NCI-H187 treated with DMSO at 0.1 percent for 48 hours (cell line): ENCODE measurements at places on chromosomes 13 and 19.

DNA sequence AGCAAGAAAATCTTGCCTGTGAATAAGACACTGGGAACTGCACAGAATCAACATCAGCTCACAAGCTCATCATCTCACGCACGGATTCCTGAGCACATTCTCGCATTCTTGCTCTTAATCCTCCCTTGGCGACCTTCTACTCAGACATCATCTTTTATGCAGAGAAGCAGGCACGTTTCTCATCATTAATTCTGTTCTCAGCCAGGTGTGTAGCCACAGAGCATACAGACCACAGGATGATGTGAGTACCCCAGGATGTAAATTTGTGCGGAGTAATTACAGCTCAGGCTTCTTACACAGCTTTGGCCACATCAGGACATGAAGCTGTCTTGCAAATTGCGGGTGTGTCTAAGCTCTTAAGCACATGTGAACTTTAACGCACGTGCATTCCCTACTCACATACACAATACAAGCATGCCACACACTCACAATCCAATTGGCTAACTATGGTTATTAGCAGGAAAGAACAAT lies 36.5 kb upstream of the SACS start:
- DNase-seq = no peak

- DNase-seq = no peak
Observed at GRCh38 chr19:57282011-57282643, 1.8 kb downstream of the ZNF460 start.

GRCh38 chr19:39296055-39296645 lies at the start of gene IFNL1:
Gene IFNL1, plus strand, starts transcription at chr19:39296407. Its CDS starts 15 bp downstream, at chr19:39296422.
- DNase-seq = no peak

DNA sequence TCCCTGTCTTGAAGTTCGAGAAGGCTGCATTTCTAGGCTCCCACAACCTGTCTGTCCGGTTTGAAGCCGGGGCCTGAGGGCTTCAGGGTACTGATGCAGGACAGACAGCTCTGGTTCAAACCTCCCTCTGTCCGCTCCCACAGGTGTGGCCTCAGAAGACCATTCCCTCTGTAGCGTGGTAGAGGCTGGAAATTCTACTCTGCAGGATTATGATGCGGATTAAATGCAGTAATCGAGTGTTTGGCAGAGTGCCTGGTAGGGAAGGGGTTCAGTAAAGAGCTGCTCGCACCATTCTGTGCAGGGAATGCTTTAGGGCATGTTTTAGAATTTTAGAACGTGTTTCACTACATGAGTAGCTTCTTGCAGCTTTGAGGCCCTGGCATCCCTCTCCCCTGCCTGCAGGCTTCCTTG lies 30.5 kb downstream of the PPP1R37 start:
- no peak for DNase-seq

- no peak for DNase-seq
Observed at GRCh38 chr13:114043421-114044053, 69.7 kb upstream of the C13orf46 start.

DNA sequence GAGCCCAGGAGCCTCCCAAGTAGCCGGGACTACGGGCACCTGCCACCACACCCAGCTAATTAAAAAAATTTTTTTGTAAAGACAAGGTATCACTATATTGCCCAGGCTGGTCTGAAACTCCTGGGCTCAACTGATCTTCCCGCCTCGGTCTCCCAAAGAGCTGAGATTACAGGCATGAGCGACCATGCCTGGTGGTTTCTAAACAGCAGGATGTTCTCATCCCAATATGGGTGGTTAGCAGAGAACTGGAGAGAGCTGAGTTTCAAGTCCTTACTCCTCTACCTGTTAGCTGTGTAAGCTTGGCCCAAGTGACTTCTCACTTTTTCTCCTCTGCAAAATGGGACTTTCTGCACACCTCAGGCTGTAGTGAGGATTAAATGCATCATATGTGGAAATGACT lies 8.0 kb downstream of the TMEM91 start:
- DNase-seq = no peak
